ENCODE measurements at places on chromosomes 11 and 22.

DNA sequence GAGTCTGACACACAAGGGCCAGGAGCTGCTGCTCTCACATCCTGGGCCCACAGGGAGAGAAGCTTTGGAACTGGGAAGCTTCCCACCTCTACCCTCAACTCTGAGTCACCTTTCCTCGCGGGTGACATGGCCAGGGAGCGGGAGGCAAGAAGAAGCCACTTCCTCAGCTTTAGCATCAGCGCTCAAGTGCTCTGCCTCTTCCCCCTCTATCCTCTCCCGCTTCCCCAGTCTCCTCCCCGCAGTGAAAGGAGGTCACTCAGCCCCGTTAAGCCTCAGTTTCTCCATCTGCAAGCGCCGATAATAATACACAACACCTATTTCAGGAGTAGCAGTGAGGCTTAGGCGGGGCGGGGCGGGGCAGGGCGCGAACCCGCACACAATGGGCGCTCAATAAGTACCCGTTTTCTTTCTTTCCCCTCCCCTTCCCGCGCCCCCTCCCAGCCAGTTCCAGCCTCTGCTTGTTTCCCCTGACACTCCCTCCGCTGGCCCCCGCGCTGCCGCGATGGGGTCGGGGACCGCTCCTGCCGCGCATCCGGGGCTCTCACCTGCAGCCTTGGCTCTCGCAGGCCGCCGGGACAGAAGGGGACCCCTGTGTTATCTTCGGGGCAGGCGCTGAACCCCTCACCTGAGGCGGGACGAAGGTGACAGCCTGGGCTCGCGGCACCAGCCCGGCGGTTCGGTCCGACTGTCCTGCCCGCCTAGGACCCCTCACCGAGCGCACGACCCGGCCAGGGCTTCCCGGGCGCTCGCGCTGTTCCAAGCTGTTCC, 892 bp downstream of the GDPD5 start:
- no peak for DNase-seq

DNA sequence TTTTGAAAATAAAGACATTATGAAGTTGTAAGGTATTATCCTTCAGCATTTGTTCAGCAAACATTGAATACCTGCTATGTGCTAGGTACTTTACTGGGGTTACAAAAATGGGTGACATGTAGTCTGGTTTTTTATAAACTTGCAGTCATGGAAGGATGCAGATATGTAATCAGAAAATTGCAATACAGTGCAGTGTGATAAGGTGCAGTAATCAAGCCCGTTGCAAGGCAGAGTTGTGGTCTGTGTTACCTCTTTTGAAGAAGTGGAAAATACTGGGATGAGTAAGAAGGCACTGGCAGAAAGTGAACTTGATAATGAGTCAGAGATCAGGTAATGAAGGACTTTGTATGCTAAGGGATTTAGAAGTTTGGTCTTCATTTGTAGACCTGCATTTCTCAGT, 8.1 kb downstream of the FBXO7 start:
- no peak for DNase-seq

DNA sequence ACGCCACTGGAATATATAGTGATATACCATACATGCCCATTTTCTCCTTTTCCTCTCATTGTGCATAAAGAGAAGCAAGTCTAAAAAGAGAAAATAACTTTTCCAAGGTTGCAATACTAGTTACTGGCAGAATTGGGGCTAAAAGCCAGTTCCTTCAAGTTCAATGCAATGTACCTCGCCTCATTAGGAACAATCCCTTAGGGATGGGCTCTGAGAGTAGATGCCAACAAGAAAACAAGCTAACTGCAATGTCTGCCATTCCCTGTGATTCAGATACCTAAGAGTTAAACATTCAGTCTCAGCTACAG, 114.3 kb downstream of the RBFOX2 start:
- DNase-seq = no peak

DNA sequence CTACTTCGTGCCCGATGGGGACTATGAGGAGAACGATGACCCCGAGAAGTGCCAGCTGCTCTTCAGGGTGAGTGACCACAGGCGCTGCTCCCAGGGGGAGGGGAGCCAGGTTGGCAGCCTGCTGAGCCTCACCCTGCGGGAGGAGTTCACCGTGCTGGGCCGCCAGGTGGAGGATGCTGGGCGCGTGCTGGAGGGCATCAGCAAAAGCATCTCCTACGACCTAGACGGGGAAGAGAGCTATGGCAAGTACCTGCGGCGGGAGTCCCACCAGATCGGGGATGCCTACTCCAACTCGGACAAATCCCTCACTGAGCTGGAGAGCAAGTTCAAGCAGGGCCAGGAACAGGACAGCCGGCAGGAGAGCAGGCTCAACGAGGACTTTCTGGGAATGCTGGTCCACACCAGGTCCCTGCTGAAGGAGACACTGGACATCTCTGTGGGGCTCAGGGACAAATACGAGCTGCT, 751 bp downstream of the FIBIN start:
- DNase-seq = no peak

- DNase-seq = peak; percentile 72
Measured at GRCh38 chr11:66045177-66045639, 3.8 kb downstream of the GAL3ST3 start.

DNA sequence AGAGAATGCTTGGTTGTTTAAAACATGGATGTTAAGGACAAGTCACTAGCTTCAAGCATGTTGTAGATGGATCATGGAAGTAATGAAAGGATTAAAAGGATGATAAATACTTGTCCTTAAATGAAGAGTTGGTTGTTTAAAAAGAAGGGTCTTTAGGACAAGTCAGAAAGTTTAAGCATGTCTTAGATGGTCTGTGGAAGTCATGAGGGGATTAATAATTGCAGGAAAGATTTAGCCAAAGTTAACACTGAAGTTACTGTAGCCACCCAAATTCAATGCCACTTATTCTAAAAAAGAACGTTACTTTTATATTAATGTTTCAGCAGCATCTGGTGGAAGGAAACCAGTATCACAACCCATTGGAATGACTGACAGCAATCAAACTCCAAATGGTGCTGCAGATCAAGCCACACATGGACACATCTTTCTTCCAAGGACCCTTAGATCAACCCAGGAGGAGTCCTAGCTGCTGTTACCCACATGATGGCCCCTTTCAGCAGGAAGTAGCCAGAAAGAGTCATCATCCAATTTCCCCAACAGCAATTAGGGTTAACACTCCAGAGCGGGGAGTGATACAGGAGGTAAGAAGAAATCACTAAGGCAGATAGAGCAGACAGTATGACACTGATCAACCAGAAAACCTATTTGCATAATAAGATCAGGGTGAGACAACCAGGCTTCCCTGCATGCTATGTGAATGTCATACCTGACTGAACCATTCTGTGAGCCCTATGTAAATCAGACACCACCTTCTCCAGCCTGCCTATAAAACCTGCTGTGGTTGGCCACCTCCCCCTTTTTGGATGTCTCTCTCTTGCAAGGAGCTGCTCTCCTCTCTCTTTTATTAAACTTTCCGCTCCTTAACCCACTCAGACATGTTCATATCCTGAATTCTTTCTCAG, 88.4 kb upstream of the GNAZ start:
- no peak for DNase-seq

GRCh38 chr11:129989149-129989813, 13.4 kb downstream of the PRDM10 start:
- DNase-seq = no peak

- DNase-seq = no peak
Measured at GRCh38 chr11:47577460-47578041, 1.2 kb downstream of the KBTBD4 start.

DNA sequence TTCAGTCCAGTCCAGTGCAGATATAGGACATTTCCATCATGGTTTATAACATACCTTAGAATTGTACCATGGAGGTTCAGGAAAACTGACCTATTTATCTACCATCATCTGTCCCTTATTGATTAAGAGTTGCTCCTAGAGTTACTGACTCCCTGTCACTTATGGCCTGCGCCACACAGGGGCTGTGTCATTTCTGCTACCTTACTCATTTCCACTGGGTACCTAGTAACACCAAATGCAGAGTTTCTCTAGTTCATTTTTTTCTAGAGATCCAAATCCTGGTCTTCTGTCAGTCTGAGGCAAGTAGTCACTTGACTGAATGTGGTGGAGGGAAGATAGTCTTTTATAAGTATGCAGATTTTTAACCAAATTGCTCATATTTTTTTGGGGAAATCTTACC, 59.2 kb downstream of the PDE3B start:
- DNase-seq = no peak

DNA sequence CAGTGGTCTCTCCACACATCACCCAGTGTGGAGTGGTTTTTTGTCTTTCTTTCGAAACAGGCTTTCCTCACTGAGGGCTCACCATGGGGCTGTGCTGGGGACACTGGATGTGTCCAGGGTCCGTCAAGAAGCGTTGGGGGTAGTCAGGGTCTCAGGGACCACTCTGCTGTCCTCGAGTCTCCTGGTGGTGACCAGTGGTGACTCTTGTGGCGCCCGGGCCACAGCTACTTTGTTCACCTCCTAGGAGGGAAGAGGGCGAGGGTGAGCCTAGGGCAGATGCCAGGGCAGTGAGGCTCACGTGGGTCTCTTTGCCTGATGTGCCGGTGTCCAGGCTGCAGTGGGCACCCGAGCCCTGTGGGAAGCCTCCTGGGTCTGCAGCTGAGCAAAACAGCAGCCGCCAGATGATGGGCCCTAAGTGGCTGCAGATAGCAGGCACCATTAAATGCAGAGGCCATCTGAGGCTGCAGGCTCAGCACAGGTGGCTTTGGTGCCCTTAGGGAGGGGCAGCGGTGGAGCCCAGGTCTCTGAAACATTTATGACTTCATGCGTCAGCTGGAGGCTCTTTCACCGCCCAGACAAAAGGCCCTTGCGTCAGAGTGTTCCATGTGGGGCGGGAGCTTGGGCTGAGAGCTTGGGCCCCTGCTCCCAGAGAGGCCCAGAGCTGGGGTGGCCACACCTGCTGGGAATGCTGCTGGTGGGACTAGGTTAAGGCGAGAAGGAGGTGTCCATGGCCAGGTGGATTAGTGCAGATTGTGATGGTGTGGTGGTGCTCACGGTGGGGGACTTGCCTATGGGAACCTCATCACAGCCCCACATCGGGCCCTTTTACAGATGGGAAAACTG, 29.5 kb downstream of the KCNQ1 start:
- no peak for DNase-seq

DNA sequence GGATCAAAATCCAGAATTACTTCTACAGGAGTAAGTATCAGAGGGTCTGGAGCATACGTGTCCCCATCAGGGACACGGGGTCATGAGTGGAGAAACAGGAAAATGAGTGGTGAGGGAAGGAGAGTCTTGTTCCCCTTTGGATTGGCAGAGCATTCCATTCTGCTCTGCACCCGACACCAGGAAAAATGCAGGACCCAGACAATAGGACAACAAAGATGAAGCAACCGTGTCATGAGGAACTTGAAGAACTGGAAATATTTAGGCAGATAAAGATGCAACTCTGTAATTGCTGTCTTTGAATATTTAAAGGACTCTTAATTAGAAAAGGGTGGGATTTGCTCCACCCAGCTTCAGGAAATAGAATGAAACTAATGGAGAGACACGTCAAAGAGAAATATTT, 89.0 kb upstream of the BLID start:
- no peak for DNase-seq

- peak; percentile 31 for DNase-seq
Measured at GRCh38 chr11:6413791-6414201, 5.1 kb downstream of the APBB1 start.

GRCh38 chr11:128269466-128269865, 317.9 kb downstream of the ETS1 start:
- no peak for DNase-seq

DNA sequence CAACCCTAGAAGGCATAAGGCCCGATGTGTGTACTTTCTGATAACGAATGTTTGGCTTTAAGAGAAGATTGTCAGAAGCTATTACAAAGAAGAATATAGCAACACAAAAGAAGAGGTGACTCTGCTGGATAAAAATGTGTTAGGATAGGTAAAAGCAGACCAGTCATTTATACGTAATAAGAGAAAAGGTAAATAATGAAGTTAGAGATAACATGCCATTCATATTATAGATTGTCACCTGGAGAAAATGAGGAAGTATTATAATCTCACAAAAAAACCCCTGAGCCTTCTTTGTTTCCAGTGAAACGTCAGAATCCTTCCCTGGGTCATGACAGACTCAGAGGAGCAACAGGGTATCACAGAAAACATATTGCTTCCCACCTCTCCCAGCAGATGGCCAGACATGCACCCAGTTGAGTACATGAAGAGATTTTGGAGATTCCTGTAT, 36.1 kb downstream of the PPFIA1 start:
- DNase-seq = no peak

DNA sequence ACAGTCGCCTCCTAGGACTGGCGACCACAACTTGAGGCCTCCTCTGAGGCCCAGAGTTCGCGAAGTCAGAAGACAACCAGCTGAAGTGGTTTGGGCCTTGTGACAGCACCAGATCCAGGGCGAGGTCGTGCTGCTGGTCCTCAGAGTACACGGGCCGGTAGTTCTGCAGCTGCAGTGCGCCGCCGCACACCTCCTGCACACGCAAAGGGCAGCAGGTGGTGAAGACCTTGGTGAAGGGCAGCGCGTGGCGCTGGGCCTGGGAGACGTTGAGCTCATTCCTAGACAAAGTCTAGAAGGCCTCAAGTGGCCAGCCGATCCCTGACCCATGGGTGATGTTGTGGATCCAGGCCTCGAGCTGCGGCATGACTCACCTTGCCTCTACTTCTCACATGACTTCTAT, 18.2 kb downstream of the CD3E start:
- no peak for DNase-seq

DNA sequence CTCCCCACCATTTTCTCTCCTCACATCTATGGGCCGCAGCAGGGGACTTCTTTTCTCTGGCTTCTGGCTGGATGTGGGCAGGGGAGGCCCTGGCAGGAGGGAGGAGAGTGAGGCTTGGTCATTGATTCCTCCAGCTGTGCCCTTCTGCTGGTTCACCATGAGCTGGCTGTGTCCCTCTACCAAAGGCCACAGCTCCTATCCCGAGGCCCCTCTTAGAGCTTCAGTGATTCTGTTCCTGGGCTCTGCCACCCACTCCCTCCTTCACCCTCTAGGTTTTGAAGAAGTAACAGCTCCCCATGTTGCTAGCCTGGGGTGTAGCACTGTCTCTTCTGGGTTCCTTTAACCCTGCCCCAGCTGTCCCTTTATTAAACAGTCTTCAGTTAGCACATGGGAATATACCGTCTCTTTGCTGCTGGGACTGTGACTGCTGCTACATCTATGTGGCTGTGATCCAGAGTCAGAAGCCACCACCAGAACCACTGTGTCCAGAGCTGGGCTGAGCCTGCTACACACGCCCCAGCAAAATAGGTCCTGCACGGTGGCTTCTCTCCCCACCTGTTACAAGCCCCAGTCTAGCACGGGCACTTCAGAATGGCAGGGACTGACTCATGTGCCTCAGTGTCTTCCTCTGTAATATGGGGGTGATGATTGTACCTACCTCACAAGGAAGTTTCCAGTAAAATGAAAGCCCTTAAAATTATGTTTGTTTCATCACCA, 578 bp upstream of the PARVG start:
- no peak for DNase-seq

Measured in activated CD4-positive, CD25-positive, alpha-beta regulatory T cell (primary cell).